Fibroblast of lung (primary cell): ENCODE measurements at places on chromosomes 12 and 14.

DNA sequence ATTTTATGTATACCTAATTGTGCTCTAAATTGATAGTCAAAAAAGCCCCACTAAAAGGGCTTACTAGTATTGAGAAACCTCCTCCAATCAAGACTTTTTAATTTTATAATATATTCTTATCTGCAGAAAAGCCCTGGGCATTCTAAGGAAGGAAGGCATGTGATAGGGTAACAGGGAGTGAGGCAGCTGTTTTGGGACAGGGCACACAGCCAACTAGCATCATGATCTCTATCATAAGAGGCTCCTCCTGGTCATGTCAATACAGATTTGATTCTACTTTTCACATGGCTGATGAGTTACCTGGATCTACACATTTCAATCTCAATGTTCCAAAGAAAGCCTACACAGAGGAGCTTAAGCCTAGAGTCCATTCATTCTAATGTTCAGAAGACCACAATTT is 9.1 kb downstream of the ADAM20 start:
- no peak for DNase-seq

DNA sequence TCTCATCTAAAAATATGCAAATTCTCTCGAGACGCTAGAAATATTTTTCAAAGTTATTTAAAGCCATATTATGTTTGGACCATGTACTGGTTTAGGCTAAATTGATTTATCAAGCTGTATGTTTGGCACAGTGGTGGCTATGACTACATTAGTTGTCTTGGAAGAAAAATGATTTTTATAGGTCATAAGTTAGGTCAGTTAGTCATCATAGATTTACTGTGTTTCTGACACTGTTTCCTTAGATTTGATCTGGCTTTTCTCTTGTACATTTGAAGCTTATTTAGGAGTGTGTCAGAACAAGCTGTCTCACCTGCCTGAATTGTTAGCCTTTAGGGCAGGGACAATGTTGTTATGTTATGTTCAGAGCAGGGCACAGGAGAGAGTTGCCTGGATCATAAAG is 161.1 kb upstream of the FBXO33 start:
- DNase-seq = no peak

DNA sequence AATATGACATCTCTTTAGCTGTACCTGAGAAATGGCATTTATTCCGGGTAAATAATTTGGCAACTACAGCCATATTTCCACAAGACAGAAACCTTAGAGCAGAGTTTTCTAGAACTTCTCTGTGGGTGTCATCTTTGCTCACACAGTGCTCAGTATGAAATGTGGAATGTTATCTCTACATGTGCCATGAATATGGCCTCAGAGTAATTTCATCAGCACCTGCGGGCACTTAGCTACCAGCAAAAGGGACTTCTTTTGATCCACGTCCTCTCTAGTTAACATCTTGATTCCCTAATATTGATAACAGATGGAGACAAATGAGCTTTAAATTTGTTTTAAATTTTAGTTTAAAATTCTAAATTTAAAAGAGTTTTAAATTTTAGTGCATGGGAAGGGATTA is 2.9 kb upstream of the ATG14 start:
- DNase-seq = no peak

DNA sequence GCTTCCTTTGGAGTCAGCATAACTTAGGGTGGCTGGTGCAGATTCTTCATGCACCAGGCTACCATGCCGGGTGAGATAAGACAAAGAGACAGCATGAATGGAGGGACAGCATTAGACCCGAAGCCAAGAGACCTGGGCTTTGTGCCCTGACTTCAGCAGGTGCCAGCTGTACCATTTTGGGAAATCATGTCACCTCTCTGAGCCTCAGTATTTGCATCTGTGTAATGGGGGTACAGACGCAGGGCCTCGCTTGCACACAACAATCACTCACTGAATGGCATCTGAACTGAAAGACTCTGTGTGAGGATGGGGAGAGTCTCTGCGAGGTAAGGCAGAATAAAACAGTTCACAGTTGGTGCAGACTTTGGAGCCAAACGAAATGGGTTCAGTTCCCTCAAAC is 1053.7 kb downstream of the VRK1 start:
- no peak for DNase-seq

DNA sequence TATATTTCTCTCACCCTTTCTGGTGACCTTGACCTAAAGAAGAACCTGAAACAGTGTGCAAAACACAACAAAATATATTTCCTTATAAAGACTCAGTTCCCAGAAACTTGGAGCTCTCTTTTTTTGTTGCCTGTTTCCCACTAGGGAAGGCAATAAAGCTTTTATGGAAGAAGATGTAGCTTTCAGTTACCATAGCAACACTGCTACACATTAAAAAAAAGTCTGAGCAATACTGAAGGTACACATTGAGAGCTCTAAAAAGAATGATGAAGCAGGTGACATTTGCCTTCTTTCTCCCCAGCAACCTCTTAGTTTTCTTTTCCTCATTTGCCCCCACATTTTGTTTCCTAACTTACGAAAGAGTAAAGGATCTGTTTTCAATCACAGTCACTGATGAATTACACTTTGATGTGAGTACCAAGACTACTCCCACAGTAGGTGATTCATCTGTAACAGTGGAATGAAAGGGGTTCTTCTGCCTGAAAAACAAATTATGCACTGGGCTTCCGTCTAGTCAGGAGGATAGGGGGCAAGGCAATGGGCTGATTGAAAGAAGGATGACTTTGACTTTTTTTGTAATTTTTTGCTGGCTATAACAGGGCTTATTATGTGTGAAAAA is 1.1 kb upstream of the CATSPERB start:
- DNase-seq = no peak

- no peak for DNase-seq
Measured at GRCh38 chr14:28468191-28469151, 298.1 kb upstream of the FOXG1 start.

DNA sequence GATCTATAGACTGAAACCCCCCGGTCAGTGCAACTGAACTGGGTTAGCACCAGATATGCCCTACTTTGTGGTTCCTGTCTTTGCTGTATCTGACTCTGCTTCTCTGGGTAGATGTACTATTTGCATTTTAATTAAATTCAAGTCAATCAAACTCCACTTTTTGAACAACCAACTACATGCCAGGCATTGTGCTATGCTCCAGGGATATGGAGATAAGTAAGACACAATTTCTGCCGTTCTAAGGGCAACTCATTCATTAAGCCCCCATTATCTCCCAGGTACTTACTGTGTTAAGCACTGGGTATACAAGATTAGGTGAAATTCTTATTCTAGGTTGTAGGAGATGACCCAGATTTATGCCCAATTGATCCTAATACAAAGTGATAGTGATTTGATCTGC is 62.7 kb upstream of the JDP2 start:
- DNase-seq = no peak

DNA sequence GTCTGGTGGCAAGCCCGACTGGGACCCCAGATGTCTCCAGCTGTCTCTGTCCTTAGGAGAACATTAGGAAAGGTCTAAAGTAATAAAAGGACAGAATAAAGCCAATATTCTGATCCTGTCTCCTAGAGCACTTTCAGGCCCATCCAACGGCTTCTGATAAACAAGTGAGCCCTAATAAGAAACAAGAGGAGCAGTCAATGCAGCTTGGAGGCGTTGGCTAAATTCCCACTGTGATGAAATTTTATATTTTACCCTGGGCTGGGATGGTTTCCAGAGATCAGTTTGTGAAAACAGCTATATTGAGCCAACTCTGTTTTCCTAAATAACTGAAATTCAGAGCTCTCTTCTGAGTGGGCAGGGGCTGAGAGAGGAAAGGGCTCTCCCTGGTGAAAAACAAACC is 55.5 kb upstream of the SRRM4 start:
- no peak for DNase-seq

GRCh38 chr14:88533064-88533602 is 21.7 kb downstream of the PTPN21 start:
- DNase-seq = no peak

DNA sequence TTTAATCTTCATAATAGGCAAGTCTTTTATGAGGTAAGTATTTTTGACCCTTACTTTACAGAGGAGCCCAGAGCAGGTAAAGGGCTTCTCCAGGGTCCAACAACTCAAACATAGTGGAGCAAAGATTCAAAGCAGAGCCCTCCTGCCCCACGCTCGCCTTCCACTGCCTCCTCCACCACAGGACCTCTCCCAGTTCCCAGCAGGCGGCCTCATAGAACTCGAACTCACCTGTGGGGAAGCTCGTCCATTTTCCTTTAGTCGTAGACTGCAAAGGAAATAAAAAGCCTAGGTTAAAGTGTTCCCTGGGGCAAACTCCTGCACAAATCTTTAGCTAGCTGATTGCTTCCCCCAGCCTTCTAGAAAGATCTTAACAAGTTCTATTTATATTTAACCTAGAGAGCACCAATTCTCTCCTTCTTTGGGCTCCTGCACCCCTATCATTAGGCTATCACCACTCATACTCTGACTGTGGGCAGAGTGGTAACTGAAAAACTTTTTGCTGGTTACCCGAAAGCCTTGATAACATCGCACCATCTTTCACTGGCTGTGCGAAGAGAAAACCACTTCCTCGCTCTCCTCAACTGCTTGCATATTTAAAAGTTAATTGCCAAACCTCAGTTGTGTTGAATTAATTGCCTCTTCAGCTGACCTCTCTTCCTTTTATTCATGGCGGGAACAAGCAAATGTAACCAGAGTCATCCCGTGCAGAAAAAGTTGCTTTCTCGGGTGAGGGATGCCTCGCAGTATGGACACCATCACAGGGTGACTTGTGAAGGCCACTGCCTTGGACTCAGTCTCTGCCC is 299.6 kb downstream of the DPF3 start:
- DNase-seq = no peak

- DNase-seq = no peak
Measured at GRCh38 chr12:15393995-15394394, 71.7 kb downstream of the PTPRO start.

DNA sequence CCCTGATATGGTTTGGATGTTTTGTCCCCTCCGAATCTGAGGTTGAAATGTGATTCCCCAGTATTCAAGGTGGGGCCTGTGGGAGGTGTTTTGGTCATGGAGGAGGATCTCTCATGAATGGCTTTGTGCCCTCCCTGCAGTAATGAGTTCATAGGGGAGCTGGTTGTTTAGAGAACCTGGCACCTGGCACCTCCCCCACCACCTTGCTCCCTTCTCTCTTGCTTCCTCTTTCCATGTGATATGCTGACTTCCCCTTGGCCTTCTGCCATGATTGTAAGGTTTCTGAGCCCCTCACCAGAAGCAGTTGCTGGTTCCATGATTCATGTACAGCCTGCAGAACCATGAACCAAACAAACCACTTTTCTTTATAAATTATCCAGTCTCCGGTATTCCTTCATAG is 32.6 kb downstream of the CD163L1 start:
- DNase-seq = no peak
